ENCODE measurements at places on chromosomes 3 and 15.

DNA sequence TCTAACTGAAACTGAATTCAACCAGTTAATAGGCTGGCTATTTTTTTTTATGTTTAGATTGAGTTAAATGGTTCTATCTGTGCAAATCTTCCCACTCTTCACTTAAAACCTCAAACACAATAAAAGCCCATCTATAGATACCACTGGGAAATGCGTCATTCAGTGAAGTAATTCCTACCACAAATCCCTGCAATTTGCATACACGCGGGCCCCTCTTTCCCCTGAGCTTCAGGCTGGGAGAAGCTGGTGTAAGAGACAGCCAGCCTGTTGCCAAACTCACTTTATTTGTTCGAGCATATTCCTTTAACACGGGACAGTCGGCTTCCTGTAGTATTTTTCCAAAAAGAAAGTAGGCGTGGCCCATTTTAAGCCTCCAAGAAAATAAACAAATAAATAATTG, 26.0 kb upstream of the MCTP2 start:
- no peak for DNase-seq

DNA sequence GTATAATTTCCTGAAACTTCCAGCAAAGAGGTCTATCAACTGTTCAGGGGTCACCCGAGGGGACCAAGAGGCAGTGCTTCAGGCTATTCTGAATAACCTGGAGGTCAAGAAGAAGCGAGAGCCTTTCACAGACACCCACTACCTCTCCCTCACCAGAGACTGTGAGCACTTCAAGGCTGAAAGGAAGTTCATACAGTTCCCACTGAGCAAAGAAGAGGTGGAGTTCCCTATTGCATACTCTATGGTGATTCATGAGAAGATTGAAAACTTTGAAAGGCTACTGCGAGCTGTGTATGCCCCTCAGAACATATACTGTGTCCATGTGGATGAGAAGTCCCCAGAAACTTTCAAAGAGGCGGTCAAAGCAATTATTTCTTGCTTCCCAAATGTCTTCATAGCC, 6.8 kb downstream of the GCNT3 start:
- DNase-seq, result no peak

DNA sequence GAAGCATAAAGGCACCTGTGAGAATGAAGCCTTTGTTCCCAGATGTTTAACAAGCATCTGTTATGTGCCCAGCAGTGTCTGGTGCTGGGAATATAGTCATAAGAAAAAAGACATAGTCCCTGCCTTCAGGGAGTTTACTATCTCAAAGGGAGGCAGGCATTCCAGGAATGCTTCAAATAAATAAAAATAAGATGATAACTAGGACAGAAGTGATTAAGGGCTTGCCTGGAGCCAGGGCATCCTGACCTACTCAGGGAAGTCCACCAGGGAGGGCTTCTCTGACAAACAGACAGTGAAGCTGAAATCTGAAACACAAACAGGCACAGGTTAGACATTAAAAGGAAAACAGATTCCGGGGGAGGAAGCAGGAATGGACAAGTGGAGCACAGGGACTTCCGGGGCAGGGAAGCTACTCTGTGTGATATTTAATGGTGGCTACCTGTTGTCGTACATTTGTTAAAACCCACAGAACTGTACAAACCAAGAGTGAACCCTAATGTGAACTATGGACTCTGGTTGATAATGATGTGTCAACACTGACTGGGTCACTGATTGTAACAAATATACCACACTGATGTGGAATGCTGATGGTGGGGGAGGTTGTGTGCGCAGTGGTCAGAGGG, 53.3 kb downstream of the ITGB5 start:
- no peak for DNase-seq

GRCh38 chr15:62802612-62803011, 239.9 kb upstream of the TPM1 start:
- DNase-seq, result no peak

- DNase-seq, result peak; percentile 76
Observed at GRCh38 chr3:13879946-13880810, at the start of gene WNT7A. Gene WNT7A, minus strand, starts transcription at chr3:13880071. Its CDS starts 255 bp downstream, at chr3:13879816.

DNA sequence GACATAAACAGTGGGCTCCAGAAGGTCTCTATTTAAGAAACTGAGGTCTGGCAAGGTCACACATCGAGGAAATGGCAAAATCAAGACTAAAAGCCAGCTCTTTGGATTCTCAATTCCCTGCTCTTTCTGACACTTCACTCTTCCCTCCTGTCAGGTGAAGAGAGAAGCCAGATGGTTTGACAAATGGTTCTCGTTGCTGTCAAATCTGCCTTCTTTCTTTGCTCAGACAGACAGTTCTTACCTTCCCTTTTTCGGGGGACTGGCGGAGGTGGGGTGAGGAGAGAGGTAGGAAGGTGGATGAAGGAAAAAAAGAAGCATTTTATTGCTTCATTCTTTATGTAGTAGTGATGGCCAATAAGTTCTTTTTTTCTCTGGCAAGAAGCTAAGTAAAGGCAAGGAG, 133.4 kb downstream of the LPP start:
- no peak for DNase-seq

- no peak for DNase-seq
Observed at GRCh38 chr3:159238646-159239045, 436.8 kb downstream of the MFSD1 start.

- no peak for DNase-seq
Observed at GRCh38 chr3:45347315-45348000, 40.9 kb upstream of the LARS2 start.

DNA sequence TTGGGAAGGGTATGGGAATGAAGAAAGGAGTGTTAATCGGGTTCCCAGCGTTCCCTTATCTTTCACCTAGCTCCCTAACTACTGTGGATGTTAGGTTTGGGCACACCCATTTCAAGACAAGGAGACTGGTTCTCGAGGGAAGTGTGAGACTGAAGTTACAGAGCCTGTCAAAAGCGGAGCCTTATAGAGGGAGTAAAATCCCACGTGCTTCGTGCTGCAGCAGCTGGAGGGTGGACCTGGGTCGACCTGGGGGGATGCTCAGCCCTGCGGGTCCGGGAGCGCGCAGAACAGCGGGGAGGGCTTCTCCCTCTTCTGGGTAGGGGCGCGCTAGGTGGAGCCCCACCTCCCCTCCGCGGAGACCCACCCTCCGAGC, 314 bp upstream of the TMED3 start:
- DNase-seq, result no peak

- no peak for DNase-seq
Observed at GRCh38 chr3:117141812-117142211, 432.2 kb downstream of the TUSC7 start.

GRCh38 chr3:168205451-168205850, 109.7 kb upstream of the GOLIM4 start:
- no peak for DNase-seq

GRCh38 chr15:90104551-90104950, 2.3 kb upstream of the IDH2 start:
- no peak for DNase-seq

GRCh38 chr3:43817825-43818224, 127.1 kb downstream of the ABHD5 start:
- DNase-seq, result no peak

DNA sequence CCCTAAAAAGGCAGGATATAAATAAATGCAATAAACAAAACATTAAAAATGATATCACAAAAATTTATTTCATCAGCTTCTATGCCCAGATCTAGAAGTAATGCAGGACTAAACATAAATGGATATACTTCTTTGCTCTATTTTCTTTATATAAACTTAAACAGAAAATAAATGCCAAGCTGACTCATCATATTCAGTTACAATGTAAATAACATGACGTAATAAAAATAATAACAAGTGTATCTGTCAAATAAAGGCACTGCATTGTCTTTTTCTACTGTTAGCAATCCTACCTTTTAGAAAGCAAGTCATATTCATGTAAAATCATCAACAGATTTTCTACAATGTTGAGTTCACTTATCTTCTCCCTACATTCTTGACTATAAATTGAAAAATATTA, 61.6 kb downstream of the NEK10 start:
- no peak for DNase-seq

- no peak for DNase-seq
Observed at GRCh38 chr15:96336596-96337364, 6.3 kb downstream of the NR2F2 start.
